HepG2 (cell line): ENCODE measurements at places on chromosomes 11 and 22. TPM values are rescaled to one million over a fixed set of nuclear protein-coding genes. Genes with fewer than 3 reads are reported as not detected.

TBX1 gene
- not detected in 2 replicates for polyA plus RNA-seq

KRTAP5-9 gene
- 0.42 TPM in 1 of 2 replicates, not detected in the other for polyA plus RNA-seq

TSSK2 gene
- polyA plus RNA-seq: not detected in 2 replicates

OR10D3 gene
- polyA plus RNA-seq: not detected in 2 replicates

CARD10 gene
- polyA plus RNA-seq: 55.8 and 92.3 TPM in 2 replicates

CRACR2B gene
- 21.0 and 27.7 TPM in 2 replicates for polyA plus RNA-seq

NLRP14 gene
- polyA plus RNA-seq: not detected in 2 replicates

SOX6 gene
- 2.0 and 2.6 TPM in 2 replicates for polyA plus RNA-seq

CHRM1 gene
- polyA plus RNA-seq: not detected in 2 replicates

TMEM151A gene
- 0.33 and 0.48 TPM in 2 replicates for polyA plus RNA-seq

ESAM gene
- 6.3 and 6.8 TPM in 2 replicates for polyA plus RNA-seq

DNA sequence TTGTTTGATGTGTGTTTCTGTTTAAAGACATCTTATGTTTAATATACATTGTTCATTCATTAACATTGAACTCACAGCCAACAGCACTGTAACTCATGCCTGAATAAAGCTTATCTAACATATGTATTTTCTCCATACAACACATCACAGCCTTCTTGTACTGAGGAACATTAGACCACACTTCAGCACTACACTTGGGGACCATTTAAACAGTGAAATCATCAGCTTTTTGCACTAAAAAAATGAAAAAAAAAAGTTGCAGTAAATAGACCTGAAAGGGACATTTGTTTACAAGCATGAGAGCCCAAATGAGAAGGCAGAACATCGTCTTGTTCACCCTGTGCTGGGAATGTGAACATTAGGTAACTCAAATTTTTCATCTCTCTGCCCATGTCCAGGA lies 15.3 kb upstream of the TPP1 start:
- DNase-seq: no peak

- no peak for DNase-seq
These were observed 3.4 kb downstream of the CCDC188 start for GRCh38 chr22:20147237-20147988.

DNA sequence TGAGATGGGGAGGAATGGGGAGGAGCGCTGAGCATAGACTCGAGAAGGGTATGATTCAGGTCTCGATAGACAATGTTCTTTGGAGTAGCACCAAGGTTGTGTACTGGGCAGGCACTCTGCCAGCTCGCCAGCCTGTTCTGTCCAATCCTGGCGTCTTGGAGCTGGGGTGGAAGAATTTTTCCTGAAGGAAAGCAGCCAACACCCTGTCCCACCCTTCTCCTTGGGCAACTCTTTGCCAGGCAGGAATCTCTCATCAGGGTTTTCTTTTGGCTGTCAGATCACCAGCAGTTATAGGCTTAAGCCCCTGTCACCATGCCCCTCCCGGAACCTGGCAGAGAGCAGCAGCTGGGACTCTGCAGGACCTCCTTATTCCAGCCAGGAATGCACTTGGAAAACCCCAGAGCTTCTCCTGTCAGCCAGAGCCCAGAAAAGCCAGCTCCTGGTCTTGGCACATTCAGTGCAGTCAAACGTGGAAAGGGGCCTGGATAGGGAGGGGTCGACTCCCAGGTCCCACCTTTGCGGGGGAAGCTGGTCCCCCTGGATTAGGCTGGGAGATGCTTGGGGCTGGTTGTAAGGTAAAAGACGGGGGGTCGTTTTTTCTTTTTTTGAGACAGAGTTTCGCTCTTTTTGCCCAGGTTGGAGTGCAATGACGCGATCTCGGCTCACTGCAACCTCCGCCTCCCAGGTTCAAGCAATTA lies 14.4 kb upstream of the SPTBN2 start:
- DNase-seq: no peak

DNA sequence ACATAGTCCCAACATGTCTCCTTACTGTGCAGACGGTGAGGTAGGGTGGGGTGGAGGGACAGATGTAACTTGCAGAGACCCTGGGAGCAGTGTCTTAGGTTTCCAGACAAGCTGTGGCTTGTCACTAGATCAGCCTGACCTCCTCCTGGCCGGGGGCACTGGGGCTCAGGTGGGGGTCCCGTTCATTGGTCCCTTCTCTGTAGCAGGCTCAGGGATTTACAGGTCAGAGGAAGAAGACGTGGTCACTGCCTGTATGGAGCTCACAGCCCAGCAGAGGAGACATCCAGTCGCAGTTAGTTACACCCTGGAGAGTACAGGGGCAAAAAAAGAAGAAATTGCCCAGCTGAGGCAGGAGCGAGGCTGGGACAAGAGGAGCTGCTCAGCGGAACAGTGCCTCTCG lies 22.0 kb upstream of the TUB start:
- DNase-seq: no peak

DNA sequence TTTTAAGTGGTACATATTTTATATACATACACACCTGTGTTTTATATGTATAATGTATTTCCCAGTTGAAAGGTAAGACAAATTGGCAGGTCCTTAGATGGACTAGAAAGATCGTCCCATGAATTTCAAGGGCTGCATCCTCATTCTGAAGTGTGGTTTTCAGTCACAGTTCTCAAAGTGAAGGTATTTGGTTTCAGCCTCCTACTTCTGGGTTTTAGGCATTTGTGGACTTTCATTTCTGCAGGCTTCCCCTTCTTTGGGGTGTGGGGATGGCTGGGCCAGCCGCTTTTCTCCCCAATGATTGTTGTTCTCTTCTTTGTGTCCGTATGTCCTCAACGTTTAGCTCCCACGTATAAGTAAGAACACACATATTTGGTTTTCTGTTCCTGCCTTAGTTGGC lies 10.0 kb downstream of the DCPS start:
- no peak for DNase-seq

DNA sequence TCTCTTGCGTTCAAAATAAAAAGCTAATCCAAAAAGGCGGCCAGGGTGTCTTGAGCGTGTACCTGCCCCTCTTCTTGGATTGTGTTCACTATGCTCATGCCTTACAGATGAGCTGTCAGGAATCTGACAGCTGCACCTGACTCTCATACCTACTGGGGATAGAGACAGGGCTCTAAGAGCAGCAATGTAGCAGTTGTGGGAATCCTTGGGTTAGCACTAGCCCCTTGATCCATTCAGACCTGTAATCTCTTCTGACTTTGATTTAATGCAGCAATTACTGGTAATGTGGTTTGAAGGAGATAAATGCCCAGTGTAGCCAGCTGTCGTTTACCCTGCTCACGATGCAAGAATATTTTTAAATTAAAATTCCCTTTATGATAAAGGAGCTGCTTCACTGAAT lies 145.8 kb downstream of the APOL5 start:
- no peak for DNase-seq

DNA sequence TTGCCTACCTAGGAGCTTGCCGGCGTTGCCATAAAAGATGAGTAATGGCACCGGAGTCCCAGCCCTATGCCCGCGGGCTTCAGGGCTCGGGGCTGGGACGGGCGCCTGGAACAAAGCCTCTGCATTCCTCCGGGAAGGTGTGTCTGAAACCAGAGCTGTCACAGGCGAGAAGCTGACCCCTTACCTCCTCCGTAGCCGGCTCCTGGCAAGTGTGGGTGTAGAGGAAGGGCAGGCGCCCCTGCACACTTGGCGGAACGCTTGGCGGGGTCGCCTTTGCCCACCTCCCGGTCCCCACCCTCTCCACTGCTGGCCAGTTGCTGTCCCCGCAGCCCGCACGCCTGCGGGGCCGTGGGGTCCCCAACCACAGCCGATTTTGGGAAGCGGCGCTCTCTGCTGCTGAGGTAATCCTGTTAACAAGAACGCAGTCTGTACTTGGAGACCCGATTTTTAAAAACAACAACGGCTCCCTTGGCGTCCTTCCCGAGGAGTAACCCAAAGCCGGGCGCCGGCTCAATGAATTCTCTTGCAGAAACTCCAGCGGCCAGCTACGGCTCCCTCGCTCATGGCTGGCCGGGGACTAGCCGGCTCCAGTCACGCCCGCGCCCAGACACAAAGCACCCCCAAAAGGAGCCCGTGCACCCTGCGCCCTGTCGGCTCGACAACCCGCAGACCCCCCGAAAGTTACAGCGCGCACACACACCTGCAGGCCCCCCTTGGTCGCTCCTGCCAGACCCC lies 89.2 kb downstream of the PLEKHA7 start:
- DNase-seq: peak; percentile 78

GRCh38 chr22:32531931-32532819 lies 57.6 kb downstream of the FBXO7 start:
- peak; percentile 87 for DNase-seq

GRCh38 chr11:42526426-42526825 lies 785.4 kb upstream of the API5 start:
- no peak for DNase-seq

DNA sequence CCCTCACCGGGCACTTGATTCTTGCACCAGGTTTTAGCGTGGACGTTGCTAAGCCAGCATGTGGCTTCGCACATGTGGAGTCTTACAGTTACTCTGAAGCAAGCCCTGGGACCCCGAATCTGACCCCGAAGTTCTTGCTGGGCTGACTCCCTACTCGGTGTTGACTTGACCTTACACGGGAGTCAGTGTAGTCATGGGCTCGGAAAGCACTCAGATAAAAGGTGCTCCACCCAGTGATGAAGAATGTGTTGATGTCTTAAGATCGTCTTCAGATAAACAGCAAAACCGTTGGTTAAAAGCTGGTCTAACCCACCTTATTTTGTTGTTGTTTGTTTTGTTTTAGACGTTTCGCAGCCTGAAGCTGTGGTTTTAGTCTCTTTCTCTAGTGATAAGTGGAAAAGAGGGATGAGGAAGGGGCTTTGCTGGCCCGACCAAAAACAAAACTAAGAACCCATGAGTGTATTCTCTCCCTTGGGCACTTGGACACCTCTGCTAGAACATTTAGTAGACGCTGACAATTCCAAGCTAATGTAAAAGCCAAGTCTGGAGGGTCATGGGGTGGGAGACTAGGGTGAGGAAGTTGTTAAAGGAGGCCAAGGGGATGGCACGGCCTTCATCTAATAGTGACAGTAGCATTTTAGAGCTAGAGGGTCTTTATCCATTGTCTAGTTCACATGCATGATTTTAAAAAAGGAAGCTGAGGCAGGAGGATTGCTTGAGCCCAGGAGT lies 69.9 kb downstream of the BCR start:
- no peak for DNase-seq

- DNase-seq: no peak
These were observed 30.1 kb downstream of the RCN1 start for GRCh38 chr11:32121012-32121411.

DNA sequence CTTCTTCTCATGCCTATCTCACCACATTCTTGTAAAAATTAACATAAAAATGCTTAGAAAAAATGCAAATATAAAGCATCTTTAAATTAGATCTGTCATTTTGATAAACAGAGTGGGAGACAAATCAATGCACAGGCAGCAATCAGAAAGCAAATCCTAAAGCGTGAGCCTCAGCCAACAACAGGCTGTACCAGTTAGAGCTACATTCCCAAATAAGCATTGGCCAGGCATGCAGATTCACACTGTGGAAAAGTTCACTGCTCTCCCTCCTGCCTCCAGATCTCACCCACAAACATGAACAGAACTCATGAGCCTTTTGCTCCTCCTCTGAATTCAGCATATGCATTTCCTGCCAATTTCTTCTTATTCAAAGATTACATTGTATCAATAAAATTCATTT lies 115.2 kb upstream of the FAT3 start:
- DNase-seq: no peak

DNA sequence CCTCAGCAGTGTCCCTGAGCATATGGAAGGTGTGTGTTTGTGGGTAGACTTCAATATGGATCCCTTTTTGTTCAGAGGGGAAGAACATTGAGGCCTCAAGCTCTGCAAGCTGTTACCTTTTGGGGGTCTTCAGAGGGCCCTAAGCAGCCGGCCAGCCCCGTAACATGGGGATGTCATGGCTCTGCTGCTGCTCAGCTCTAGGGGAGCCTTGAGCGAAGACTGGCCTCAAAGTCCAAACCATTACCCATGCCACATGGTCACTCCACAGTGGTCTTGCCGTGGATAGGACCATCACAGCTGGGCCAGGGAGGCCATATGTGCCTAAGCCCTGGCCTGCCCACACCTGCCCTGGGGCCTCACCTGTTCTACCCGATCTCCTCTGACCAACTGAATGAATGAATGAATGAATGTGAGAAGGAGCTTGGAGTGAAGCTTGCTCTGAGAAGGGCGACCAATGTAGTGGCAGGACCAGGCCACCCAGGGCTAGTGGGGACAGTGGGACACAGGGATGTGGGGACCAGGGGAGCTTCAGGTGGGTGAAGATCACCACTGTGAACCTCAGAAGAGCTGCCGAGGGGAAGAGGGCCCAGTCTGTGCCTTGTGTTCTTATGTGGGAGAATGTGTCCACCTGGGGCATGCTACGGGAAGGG lies 754.6 kb downstream of the BRD1 start:
- no peak for DNase-seq

DNA sequence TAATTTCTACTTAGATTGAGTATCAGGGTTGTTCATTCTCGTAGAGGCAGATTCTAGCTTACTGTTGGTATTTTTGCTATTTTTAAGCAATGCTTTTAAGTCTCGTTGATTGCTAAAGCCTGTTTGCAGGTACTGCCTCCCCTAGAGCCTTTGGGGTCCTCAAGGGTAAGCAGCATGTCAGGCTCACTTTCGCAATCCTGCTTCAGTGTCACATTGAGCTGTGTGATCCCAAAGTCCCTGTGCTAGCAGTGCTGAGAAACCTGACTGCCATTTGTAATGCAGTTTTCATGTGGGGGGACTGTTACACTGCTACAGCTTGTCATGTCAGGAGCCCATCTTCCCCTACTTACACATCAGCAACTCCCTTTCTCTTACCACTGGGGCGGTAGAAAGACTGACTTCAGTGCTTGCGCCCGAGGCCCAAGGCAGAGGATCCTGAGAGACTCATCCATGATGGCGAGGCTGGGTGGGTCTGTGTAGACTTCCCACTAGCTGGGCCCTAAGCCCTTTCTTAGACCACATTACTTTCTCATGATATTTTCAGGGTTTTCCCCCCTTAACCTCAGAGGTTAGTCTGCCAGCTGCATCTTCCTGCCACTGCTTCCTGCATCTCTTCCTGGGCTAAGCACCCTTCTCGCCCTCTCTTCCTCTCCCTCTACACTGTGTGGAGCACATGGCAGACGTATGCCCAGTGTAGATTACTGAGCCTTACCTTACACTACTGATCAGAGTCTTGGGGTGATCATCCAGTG lies 40.8 kb upstream of the ST14 start:
- DNase-seq: peak; percentile 56

- DNase-seq: no peak
These were observed 9.8 kb upstream of the CKAP5 start for GRCh38 chr11:46855863-46856262.

DNA sequence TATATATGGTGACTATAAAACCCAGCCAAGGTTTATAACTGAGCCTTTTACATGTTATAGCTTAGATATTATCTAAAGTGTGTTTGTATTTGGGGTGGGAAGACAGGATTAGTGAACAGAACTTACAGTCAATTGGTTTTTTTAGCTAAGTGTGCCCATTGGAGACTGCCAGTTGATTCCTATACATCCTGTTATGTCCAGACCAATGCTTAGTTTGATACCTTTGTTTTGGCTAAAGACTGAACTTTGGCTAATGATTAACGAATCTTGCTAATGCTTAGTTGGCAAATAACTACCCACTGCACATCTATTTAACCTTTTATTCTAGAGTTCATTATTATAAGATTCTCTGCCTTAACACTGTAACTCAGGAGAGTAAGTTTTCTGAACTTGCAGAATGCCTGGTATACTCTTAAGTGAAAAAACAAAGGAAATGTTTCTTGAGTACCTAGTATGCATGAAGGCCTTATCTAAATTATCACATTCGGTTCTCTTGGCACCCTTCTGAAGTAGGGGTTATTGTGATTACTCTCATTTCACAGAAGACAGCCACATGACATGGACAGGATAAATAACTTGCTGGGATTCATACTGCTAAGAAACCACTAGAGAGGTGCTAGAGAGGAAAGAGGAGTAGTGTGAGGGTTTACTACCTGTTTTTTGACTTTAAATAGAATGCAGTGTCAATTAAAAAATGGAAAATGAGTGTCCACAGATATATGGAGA lies 54.0 kb downstream of the KREMEN1 start:
- DNase-seq: peak; percentile 49
